NCI-H2081 (cell line): ENCODE measurements at places on chromosomes 16 and 17.
A peak's percentile ranks its signal among the peaks of the same experiment; 100 is the strongest.

GRCh38 chr16:21526923-21527807 is 72.2 kb upstream of the METTL9 start:
- no peak for DNase-seq

GRCh38 chr16:89325861-89326471 is 108.5 kb downstream of the ZNF778 start:
- DNase-seq, result peak; percentile 35

DNA sequence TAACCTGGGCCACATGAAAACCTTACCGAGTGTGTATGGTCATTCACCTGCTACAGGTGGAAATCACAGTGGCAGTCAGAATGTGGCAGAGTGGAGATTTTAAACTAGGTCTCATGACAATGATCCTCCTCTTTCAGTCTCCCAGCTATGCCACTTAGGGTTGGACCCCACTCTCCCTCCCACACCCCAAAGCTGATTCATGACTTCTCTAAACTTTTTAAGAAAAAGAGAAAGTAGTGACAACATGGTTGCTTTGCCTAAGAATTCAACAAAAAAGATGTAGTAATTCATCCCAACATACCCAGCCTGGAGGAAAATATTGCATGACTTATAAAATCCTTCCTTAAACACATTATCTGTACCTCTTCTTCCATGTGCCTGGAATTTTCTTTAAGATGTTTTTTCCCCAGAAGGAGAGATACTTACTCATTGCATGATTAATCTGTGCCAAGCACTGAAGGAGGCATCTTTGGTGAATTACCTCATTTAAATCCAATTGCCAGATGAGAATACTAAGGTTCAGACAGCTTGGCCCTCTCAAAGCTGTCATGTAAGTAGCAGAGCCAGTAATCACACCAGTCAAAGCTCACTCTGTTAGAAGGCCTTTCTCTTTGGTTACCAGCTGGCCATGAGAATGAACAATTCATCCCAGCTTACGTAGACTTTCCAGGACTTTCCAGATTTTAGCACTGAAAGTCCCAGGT is 119.9 kb downstream of the COPRS start:
- DNase-seq, result no peak

DNA sequence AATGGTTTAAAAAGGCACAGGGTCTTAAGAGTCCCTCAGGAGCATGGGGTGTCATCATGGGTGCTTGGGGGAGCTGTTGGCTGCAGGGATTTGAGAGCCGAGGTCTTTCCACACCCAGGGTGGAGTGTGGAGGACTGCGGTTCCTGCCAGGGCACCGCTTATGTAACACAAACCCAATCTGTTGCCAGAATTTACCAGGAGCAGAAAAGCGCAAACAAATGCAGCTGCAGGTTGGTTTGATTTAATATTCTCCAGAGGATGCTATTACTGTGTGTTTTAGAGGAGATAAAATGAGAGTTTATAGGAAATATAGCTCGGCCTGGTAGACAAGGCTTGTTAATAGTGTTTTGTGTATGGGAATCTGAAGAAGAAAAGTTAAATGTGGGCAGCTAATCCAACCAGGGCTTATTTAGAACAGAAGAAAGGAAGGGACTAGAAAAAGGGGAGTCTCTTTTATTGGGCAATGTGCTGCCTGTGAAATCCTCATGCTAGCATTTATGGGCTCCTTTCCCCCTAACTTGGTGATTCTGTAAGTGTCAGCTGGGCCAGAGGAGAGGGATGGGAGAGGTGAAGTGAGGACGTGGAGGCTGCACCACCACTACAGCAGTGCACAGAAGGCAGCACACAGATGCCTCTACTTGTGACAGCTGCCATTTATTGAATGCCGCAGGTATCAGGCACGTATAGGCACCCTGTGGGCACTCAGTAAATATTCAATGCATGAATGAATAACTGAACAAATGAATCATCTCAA is 174.7 kb downstream of the KATNIP start:
- DNase-seq, result no peak

DNA sequence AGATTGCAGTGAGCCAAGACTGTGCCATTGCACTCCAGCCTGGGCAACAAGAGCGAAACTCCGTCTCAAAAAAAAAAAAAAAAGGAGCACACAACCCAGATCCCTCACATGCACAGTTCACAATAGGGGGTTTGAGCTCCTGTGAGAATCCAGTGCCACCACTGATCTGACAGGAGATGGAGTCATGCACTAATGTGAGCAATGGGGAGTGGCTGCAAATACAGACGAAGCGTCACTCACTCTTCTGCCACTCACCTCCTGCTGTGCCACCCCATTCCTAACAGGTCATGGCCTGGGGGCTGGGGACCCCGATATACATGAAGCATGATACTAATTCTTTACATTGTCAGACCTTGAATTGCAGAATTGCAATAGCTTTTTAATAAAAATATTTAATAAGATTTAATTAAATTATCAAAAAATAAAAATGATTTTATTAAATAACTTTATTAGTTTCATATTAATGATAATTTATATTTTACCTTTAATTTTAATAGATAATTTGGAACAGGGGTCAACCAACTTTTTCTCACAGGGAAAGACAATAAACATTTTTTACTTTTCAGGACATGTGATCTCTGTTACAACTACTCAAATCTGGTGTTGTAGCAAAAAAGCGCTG is 171.4 kb downstream of the COPRS start:
- no peak for DNase-seq

GRCh38 chr16:74230126-74230525 is 66.5 kb upstream of the PSMD7 start:
- no peak for DNase-seq

DNA sequence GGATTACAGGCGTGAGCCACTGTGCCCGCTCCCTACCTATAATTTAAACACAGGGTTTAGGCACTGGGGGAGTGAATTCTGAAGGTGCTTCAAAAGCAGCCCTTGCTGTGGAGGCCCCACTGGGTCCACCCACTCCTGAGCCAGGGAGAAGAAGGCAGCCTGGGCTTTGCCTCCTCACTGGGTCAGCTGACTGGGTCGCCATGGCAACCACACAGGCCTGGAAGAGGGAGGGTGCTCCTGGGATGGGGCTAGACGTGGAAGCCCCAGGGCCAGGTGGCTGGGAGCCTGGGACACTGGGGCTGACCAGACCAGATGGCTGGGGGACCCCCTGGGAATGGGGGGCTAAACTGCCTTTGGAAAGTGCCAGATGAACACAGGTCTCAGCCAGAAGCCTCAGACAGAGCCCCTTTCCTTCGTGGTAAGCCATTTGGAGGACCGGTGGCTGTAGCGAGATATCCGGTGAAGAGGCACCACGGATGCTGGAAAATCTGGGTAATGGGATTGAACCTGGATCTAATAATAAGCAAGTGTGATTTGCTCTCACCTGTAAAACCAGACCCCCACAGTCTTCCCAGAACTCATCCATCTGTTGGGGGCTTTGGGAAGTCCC is 32.9 kb downstream of the TRARG1 start:
- DNase-seq, result no peak

- DNase-seq, result no peak
Observed at GRCh38 chr16:23354246-23354645, 52.1 kb downstream of the SCNN1B start.

GRCh38 chr17:75244133-75244866 is 17.1 kb downstream of the GGA3 start:
- peak; percentile 63 for DNase-seq

GRCh38 chr17:57284583-57284982 is 28.3 kb downstream of the MSI2 start:
- DNase-seq, result no peak

DNA sequence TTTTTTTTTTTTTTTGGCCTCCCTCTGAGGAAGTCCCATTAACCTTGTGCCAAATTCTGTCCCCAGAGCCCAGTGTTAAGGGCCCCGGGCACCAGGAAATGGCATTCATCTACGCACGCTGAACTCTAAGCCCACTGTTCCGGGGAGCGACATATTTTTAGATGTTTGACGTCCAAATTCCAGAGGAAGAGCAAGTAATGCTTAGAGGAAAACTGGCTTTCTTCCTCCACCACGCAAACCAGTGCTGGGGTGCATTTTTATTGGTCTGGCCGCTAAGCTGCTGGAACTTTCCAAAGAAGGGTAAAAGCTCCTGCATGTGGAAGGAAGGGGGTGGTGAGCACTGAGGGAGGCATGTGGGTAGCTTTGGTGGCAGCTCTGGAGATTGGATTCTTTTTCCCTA is 8.3 kb downstream of the WFDC1 start:
- no peak for DNase-seq

DNA sequence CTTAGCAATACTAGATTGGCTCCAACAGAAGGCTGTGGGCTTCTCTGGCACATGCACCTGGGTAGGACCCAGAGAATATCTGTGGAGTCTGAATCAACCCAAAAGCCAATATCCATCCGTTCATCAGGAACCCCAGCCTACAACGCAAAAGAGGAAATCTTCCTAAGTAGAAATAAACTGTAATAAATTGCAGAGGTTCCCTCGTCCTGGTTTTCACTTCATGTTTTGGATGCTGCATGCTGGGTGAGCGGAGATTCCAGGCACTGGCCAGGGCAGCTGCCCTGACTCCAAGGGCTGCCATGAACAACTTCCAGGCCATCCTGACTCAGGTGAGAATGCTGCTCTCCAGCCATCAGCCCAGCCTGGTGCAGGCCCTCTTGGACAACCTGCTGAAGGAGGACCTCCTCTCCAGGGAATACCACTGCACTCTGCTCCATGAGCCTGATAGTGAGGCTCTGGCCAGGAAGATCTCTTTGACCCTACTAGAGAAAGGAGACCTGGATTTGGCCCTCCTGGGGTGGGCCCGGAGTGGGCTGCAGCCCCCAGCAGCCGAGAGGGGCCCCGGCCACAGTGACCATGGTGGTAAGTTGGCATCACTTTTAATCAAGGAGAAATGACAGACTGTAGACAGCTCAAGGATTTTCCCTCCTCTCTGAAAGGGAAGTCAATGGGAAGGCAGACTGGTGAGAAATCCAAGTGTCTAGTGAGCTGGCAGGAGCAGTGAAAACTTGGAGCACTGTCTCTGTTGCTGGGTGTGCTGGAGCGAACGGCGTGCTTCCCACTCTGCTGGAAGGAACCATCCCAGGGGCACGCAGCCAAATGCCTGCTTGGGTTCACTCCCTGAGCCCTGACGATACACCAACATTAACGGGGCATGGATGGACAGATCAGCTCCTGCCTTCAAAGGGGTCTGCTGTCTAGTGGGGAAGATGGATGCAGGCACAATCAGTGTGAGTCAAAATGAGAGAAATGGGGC is 10.7 kb upstream of the CIITA start:
- DNase-seq, result no peak

GRCh38 chr16:83968306-83968851 is 335 bp downstream of the NECAB2 start:
- DNase-seq, result peak; percentile 6

GRCh38 chr16:68328860-68329390 is 18.1 kb downstream of the PRMT7 start:
- DNase-seq, result no peak

DNA sequence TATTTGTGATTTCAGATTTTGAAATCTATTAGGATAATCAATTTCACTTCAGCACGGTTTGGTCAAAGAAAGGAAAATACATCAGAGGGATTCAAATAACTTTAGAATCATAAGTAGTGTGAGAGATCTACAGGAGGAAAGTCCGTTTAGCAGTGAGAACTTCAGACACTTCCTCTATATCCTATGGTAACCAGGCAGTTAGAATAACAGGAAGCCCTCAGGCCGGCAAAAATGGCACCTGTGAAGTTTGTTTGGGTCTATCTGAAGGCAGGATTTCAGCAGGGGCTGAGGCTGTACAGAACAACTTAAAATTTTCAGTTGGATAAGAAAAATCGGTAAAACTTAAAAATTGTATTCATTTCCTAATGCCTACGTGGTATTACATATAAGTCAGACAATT is 24.9 kb downstream of the KCNJ16 start:
- DNase-seq, result no peak

DNA sequence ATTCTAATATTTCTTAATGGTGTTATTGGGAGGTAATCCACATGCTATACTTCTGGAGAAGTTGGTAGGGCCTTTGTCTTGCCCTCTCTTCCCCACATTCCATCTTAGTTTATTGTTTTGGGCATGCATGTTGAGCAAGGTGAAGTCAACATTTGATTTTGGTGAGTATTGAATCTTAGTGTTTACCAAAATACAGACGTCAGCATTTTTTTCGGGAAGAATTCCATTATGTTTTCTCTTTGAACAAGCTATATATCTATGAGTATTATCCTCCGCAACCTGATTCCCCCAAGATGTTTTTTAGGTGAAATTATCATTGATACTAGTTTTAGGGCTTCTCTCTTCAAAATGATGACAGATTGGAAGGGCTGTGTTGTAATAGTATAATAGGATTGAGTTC is 47.4 kb upstream of the SHISA9 start:
- no peak for DNase-seq

GRCh38 chr17:11644265-11645212 is 46.3 kb downstream of the DNAH9 start:
- DNase-seq, result peak; percentile 43

DNA sequence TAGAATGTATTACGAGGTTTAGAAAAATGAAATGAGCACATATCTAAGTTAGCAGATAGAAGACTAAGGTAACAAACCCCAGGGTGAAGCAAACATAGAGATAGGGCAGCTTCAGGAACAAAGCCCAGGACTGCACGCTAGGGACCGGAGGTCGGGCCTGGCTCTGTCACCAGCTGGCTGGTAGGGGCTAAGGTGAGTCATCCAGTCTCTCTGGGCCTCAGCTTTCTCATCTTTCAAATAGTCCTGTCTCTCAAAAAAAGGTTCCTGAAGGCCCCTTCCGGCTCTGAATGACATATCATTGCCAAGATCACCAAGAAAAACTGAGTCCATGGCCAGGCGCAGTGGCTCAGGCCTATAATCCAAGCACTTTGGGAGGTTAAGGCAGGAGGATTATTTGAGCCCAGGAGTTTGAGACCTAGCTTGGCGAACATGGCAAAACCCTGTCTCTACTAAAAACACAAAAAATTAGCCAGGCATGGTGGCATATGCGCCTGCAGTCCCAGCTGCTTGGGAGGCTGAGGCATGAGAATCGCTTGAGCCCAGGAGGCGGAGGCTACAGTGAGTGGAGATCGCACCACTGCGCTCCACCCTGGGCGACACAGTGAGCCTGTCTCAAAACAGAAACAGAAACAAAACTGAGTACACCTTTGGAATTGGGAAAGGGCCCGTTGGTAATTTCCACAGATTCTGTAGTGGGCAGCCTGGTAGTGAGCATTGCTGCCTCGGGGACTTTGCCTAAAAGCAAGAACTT is 26.0 kb downstream of the PKD1L3 start:
- DNase-seq, result no peak

DNA sequence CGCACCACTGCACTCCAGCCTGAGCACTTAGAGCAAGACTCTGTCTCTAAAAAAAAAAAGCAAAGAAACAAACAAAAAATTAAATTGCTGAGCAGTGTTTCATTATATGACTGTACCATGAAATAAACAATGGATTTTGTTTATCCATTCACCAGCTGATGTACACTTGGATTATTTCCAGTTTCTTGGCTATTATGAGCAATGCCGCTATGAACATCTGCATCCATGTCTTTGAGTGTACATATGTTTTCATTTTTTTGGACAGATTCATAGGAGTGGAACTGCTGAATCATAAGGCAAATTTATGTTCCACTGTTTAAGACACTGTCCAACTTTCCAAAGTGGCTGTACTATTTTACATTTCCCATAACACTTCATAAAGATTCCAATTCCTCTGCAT is 8.0 kb downstream of the RNF157 start:
- no peak for DNase-seq
